ENCODE measurements at places on chromosomes 12 and 14.
A peak's percentile ranks its signal among the peaks of the same experiment; 100 is the strongest.

- no peak for DNase-seq
These were observed 72.2 kb downstream of the BRMS1L start for GRCh38 chr14:35898217-35898775.

DNA sequence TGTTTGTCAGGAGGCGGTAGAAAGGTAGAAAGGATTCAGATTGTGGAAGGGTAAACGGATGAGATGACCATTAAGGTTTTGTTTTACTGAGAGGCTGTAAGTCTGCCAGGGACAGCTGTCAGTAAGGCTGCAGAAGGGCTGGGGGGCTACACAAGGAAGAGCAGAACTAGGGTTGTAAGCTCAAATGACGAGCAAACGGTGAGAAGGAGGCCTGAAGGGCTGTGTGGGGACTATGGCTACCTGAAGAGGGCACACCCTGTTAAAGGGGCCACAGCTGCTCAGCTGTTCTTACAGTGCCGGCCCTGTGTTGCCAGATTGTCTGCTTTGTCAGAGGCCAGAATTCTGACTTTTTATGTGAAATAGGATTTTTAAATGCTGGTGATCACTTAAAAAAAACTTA is 19.1 kb downstream of the VASH1 start:
- no peak for DNase-seq

DNA sequence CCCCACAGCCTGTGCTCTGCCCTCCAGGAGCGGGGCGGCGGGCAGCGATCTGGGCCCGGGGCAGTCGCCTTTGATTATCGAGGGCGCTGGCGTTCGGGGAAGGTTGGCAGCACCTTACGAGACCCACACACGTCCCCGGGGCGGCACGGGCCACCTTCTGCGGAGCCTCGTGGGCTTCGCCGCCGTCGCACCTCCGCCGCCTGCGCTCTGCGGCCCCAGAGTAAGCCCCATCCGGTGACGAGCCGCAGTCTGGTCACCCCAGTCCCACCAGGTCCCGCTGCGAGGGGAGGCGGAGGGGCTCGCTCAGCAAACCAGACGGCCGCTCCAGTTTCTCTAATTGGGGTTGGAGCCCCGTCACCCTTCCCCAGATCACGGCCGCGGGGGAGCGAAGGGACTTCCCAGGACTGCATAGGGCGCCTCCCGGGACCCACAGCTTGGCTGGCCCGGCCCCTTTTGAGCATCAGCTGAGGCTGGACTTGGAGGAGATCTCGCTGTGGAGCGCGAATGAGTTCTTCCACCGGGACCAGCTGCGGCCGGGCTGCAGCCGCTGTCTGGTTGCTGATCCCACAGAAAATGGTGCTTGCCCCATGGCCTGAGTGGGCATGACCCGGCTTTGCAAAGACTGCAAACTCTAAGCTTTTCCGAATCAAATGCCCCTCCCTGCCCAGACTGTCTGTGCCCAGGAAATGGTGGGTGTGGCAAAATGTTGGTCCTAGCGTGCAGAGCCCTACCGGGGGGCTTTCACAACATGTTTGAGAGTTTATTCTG is 560 bp downstream of the LGALS3 start:
- peak; percentile 73 for DNase-seq

- no peak for DNase-seq
These were observed 29.2 kb upstream of the FOS start for GRCh38 chr14:75249251-75249957.

DNA sequence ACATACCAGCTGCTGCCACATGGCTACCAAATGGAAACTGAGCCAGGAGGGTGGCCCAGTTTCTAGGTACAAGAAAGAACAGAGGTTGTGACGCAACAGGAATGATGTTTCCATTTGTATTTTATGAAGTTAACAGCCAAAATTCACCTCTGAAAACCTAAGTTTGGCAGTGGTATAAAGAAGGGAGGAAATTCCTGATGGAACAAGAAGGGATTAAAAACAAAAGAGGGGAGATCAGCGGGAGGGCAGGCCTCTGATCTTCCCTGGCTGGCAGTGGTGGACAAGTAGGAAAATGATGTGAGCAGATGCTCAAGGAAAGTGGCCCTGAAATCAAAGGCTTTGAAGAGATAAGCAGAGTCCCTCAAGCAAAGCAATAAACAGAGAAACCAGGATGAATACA is 47.3 kb upstream of the BCL2L14 start:
- DNase-seq: no peak

GRCh38 chr14:69531135-69531534 is 43.5 kb downstream of the CCDC177 start:
- DNase-seq: no peak

GRCh38 chr12:73361864-73362230 is 1089.7 kb downstream of the TRHDE start:
- DNase-seq: no peak

DNA sequence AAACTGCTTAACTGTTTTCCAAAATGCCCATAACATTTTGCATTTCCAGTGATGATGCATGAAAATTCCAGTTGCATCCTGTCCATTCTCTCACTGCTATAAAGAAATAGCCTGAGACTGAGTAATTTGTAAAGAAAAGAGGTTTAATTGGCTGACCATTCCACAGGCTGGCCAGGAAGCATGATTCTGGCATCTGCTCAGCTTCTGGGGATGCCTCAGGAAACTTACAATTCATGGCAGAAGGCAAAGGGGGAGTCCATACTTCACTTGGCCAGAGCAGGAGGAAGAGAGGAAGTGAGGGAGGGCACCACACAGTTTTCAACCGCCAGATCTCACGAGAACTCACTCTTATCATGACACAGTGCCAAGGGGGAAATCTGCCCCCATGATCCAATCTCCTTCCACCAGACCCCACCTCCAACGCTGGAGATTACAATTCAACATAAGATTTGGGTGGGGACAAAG is 18.2 kb upstream of the CLEC2D start:
- no peak for DNase-seq

- DNase-seq: peak; percentile 19
These were observed 84.3 kb upstream of the DIO3 start for GRCh38 chr14:101476916-101477553.
